ENCODE measurements at places on chromosomes 6 and 20. TPM values are rescaled to one million over a fixed set of nuclear protein-coding genes. Genes with fewer than 3 reads are reported as not detected.

- no peak for DNase-seq
Observed at GRCh38 chr20:14991023-14991422, 653.6 kb upstream of the FLRT3 start.

- DNase-seq = no peak
Observed at GRCh38 chr20:13037727-13038126, 29.0 kb downstream of the SPTLC3 start.

- DNase-seq = no peak
Observed at GRCh38 chr20:9981829-9982228, 53.0 kb upstream of the ANKEF1 start.

GRCh38 chr6:134813146-134813545 lies 136.8 kb downstream of the ALDH8A1 start:
- DNase-seq = no peak

DNA sequence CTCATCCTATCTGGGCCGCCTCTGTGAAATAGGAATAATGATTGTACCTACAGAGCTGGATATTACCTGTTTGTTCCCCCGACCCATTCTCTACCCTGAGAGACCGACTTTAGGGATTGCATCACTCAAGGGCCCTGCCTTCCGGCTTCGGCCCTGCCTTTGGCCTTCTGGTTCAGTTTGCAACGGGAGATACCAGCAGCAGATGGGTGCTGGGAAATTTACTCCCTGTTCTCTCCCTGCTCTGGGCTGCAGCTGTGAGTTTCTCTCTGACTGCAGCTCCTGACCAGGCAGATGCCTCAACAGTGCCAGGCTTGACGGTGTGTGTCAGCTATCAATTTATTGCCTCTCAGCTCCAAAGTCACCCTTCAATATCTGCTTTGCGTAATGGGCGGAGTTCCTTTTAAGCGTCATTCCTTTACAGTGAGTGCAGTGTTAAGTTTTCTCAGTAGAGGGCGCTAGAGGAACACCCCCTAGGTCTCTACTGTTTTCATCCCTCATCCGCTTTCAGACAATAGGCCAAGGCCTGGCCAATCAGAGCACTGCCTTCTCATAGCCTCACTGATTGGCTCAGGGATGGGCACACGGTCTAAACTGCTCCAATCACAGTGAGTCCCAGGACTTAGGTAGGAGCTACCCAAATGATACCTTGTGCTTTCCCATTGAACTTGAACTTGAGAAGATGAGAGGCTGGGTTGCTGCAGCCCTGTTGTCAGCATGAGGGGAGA lies 30.0 kb downstream of the KCNG1 start:
- DNase-seq = no peak

- no peak for DNase-seq
Observed at GRCh38 chr6:34142061-34142998, 3.6 kb downstream of the GRM4 start.

DNA sequence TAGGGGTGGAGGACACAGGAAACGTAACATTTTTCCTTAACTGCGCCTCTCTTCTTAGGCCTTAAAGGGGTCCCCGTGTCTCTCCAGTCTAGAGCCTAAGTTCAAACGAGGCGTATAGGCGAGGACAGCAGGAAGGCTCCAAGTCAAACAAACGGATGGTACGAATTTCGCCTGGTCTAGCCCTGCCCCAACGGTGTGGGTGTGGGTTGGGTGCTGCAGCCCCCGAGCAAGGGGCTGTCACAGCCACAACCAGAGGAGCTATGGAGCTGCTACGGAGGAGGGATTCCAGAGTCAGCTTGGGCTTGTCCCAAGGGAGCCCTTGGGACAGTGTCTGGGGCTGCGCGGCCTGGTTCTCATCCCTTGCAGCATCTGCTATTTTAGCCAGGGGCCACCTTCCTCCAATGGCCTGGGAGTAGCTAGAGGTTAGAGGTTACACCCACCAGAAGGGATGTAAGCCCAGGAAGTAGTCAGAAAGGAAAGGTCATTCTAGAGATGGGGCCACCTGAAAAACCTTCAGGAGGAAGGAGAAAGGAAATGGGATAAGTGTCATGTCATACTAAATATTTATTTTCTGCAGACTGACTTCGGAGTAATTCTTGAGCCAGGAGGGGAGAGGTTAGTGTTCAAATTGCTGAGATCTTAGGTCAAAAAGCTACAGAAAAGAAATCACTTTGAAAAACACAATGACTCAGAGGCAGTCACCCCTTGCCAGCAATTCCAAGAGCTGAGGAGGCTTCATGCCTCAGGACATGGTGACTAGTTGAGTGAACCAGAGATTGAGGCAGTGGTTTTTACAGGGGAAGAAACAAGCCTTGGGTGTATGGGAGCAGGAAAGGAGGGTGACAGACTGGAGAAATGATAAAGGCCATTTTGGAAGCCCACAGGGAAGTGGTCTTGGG lies 21.7 kb downstream of the VPS52 start:
- DNase-seq = peak; percentile 35

DNA sequence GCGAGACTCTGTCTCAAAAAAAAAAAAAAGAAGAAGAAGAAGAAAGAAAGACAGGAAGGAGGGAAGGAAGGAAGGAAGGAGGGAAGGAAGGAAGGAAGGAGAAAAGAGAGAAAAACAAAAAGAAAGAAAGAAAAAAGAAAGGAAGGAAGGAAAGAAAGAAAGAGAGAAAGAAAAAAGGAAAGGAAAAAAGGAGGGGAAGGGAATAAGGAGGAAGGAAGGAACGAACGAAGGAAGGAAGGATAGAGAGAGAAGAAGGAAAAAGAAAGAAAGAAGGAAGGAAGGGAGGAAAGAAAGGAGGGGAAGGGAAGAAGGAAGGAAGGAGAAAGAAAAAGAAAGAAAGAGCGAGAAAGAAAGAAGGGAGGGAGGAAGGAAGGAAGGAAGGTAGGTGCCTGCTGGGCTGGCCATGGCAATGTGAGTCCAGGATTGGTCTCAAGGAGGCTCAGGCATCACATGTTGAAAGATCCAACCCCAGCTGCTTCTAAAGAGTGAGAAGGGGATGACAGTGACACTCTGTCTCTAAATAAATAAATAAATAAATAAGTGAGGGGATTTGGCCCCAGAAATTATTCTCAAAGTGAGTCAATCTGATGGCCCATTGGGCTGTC lies 24.3 kb upstream of the SRSF6 start:
- no peak for DNase-seq

EMILIN3 gene
- 3.4 TPM for total RNA-seq

CST3 gene
- 940 TPM for total RNA-seq

BMP6 gene
- 13.4 TPM for total RNA-seq

DPPA5 gene
- total RNA-seq = not detected

DCBLD1 gene
- 4.1 TPM for total RNA-seq
